Stimulated activated CD8-positive, alpha-beta memory T cell treated with anti-CD3 and anti-CD28 coated beads, Interleukin-7, amount 100 ng/mL, for 24 hours (primary cell): ENCODE measurements at places on chromosomes 5 and 9.

DNA sequence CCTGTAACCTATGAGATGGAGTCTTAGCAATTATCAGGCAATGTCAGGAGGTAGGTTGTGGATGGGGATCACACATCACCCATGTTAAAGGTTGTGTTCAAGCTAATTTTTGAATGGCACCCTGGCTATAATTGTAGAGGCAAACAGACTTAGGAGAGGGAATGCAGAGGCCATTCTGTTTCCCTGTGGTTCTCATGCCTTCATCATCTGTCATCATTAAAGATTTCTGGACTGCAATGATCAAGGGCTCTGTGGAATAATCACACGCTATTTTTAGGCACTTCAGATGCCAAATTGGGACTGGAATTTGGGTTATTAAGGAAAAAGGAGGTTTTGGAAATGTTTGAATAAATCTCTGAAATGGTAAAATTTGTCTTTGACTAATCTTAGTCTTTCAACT lies 1065.4 kb downstream of the TAF11L14 start:
- DNase-seq, result no peak

- DNase-seq, result no peak
These were observed 17.8 kb upstream of the FIBCD1 start for GRCh38 chr9:130956636-130957450.

DNA sequence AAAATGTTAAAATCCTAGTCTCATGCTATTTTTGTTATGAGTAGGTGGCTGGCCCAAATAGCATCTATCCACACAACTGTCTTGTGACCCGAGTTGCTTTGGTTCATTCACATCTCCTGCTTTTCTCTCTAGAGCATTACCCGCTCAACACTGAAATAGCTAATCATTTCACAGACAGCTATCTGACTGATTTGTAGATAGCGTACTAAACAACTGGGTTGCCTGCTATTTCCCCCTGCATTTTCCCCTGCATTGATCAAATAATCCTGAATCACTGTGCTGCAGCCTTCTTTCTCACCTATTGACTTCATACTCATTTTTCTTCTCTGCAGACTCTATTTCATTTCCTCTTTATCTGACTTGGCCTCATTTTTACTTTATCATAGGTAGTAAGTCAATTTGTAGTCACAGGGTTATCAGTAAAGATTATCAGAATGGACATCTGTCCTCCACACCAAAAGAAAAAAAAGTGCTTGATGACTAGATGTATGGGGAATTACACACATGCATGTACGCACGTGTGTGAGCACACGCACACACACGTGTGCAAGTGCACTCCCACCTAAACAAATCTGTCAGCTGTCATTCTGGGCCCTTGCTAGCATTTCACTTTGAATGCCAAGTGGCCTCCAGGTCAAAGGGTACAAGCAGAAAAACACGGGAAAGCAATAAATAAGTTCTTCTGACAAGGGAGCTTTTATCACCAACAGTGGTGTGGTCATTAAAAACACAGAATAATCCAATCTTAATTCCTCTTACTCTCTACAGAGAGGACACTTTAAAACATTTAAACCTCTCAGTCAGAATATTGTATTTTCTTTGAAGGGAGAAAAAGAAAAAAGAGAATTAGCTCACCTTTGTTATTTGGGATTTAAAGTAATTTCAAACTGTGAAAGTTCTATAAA lies 501.6 kb downstream of the EFNA5 start:
- no peak for DNase-seq

DNA sequence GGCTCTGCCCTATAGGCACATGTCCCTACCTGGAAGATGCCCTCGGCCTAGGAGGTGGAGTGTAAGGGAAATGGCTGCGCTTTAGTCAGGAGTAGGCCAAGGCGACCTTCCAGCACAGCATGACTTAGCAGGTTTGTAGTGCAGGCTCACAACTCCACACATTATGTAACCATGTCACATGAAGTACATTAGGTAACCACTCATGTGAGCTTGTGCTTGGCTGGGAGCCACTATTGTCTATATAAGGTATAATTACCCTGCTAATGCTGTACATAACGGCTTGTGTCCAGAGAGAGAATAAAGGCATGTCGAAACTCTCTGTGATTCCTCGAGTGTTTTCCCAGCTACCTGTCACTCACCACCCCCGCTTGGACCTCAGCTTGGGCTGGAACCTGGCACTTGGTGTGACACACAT lies 74.9 kb downstream of the CAMK4 start:
- DNase-seq, result no peak

DNA sequence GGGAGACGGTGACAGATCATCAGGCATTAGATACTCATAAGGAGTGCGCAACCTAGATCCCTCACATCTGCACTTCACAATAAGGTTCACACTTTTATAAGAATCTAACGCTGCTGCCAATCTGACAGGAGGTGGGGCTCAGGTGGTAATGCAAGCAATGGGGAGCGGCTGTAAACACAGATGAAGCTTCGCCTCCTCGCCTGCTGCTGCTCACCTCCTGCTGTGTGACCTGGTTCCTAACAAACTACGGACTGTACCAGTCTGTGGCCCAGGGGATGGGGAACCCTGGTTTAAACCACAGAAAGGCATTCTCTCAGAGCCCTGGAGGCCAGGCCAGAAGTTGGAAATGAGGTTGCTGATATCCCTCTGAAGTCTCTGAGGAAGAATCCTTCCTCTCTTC lies 323.6 kb downstream of the DRD1 start:
- DNase-seq, result no peak

- DNase-seq, result no peak
These were observed 22.3 kb upstream of the SYNPO start for GRCh38 chr5:150618163-150618562.

DNA sequence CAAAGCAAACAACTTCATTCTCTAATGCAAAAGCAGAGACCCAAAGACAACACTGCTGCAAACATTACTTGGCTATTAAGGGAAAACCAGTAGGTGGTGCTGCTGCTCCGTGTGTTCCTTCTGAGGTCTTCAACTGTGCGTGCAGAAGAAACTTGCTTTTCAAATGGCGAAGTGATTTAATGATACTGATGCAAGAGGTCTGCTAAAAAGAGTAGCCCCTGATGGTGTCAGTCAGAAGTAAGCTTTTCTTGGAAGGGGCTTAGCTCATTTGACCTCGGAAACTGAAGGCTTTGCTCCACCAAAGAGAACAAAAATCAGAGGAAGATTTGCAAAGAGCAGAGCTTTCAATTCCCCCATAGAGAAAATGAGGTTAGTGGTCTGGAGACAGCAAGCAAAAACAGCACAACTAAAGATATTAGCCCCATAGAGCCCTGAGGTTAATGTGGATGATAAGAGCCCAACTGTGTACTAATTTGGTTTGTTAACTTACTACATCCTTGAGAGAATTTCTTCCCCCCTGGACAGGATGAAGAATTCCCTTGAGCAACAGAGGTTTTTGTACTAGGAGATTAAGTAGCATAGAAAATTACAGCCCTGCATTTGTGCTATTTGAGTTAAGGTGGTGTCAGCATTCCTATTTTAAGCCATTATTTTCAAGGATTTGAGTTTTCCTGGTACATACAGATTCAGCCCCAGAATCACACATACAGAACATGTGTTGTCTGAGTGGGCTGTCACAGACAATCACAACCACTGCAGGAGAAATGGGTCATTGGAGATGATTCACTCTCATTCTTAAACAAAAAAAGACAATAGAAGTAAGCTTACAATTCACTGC lies 153.2 kb upstream of the C9orf72 start:
- DNase-seq, result peak; percentile 4

- DNase-seq, result no peak
These were observed 9.1 kb upstream of the PTGES start for GRCh38 chr9:129761901-129762369.

GRCh38 chr9:70031141-70031545 lies 12.5 kb upstream of the MAMDC2 start:
- no peak for DNase-seq

- DNase-seq, result no peak
These were observed 159.3 kb upstream of the TARS1 start for GRCh38 chr5:33281431-33281843.

DNA sequence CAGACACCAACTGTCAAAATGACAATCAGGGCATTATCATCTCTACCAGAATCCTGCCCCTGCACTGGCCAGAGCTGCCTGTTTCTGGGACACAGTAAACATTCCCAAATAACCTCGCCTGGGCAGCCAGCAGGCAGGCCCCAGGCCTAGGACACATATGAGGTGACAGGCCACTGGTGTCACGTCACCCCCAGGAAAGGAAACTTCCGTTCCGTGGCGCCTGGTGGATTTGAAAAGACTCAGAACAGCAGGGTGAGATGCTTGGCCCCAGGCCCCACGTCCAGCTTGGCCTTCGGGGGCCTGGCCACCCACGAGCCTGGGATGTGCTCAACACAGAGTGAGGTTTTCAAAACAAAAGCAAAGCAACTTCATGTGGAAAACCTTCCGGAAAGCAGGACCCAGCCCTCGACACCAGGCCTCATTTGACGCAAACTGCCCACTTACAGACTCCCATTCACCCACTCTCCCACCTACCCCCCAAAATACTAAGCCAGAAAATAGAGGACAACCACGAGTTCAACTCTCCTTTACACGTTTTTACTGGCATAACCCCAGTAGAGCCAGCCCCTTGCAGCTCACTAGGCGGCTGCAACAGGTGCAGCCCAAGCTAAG lies 1.2 kb downstream of the SEMA4D start:
- no peak for DNase-seq

DNA sequence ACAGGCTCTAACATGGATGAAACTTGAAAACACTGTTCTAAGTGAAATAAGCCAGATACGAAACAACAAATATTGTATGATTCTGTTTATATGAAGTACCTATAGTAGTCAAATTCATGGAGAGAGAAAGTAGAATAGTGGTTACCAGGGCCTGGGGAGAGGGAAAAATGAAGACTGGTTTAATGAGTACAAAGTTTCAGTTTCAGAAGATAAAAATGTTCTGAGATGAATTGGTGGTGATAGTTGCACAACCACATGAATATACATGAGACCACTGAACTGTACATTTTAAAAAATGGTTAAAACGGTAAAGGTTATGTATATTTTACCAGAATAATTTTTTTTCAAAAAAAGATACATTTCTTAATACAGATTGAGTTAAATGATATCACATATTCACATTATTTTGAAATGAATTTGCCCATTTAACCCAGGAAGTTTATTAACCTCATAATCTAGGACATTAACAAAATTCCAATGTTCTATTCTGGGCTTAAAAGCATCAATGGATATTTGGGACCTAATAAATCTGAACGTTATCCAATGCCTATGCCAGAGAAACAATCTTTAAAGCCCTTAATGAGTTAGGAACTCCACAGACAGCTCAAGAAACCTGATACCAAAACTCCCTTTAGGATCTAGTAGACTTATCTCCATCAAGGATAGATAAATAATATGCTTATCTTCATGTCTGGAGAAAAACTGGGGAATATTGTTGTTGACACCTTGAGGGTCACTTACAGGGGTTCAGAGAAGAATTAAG lies 521.3 kb downstream of the EFNA5 start:
- DNase-seq, result no peak

DNA sequence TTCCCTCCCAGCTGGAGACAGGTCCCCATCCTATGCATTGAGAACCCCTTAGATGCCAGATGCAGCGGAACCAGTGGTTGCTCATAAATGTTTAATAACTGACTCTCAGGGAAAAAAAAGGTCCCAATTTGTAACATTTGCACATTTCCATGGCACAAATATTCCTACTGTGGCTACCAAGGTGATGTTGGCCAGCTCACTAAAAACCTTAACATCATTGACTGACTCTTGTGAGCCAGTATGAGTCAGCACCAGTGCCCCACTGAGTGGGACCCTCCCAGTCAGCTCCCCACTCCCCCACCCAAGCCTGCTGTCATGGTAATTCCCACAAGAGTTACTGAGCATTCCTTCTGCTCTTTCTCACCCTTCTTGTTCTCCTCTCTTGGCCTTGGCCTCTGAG lies 26.9 kb upstream of the FGD3 start:
- no peak for DNase-seq

GRCh38 chr5:143105216-143105905 lies 298.1 kb downstream of the NR3C1 start:
- no peak for DNase-seq

DNA sequence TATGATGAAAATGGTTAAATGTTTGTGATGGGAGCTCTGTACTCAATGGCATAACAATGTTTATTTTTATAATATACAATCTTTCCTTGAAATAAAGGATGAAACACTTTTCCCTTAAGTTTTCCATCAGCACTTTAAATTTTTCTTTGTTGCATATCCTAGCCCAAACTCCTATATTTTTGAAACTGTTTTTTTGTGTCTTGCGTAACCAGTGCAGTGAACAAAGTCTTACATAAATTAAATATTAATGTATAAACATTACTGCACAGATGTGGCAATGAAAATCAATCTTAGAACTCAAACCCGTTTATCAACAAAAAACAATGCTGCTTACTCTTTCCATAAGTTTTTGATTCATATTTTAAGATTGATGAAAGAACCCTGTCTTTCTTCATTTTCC lies 34.1 kb upstream of the IL31RA start:
- DNase-seq, result no peak

DNA sequence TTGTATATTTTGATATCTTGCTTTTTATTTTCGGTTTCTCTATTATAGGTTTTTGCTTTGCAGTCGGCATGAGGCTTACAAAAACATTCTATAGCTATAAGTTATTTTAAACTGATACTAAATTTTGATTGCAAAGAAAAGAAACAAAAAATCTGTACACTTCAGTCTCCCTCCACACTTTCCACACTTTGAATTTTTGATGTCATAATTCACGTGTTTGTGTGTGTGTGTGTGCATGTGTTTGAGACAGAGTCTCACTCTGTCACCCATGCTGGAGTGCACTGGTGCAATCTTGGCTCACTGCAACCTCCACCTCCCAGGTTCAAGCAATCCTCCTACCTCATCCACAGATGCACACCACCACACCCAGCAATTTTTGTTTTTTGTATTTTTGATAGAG lies 124.9 kb downstream of the MRPS30 start:
- no peak for DNase-seq

DNA sequence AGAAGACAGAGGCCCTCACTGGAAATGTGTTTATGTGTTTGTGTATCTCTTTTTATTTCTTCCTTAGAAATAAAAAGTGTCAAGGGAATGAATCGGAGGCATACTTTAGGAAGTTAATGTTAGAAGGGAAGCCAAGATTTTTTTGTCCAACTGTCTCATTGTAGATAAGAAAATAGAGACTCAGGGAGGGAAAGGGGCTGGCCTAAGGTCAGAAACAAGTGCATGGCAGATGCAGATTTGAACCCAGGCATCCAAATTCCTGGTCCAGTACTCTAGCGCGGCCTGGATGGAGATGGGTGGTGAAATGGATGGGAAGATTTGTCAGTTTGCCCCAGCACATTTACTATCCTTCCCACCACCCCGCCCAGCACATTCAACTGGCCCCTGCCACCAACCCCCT lies 19.8 kb upstream of the TNIP1 start:
- DNase-seq, result no peak

- DNase-seq, result peak; percentile 70
These were observed at the start of gene GEMIN5 for GRCh38 chr5:154937718-154938466. Gene GEMIN5 (minus strand): TSS chr5:154938211. CDS start chr5:154938133, 78 bp downstream.

GRCh38 chr5:72224946-72225463 lies 95.0 kb downstream of the MRPS27 start:
- no peak for DNase-seq

DNA sequence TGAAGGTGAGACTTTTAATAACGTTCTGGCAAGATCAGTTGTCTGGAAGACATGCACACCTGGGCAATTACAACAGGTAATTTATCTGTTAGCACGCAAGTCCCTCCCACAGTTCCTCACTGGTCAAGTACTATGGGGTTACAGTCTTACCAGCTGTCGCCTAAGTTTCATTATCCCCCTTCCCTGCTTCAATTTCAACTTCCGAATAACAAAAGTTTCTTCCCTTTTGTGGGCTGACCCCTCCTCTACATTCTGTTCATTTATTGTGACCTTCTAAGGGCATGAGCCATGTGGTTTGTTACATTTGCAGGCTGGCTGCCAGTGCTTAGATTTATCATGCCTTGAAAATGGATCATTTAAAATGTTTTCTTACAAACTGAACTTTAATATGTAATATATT lies 16.5 kb downstream of the GAPT start:
- DNase-seq, result no peak
